Muscle of arm (tissue), 14 donors: ENCODE measurements at places on chromosomes 2 and 18. TPM values are rescaled to one million over a fixed set of nuclear protein-coding genes. Genes with fewer than 3 reads are reported as not detected.

- no peak for DNase-seq
Observed at GRCh38 chr2:130304726-130305125, 38.0 kb upstream of the IMP4 start.

The FAM228A gene
- polyA plus RNA-seq, result 1.2 TPM

GRCh38 chr2:119746836-119747686 lies 12.7 kb upstream of the PTPN4 start:
- no peak for DNase-seq

The ACADL gene
- polyA plus RNA-seq, result 6.4 TPM

The DPYSL5 gene
- polyA plus RNA-seq, result 18.4 TPM

The SERPINB3 gene
- polyA plus RNA-seq, result 0.11 TPM

DNA sequence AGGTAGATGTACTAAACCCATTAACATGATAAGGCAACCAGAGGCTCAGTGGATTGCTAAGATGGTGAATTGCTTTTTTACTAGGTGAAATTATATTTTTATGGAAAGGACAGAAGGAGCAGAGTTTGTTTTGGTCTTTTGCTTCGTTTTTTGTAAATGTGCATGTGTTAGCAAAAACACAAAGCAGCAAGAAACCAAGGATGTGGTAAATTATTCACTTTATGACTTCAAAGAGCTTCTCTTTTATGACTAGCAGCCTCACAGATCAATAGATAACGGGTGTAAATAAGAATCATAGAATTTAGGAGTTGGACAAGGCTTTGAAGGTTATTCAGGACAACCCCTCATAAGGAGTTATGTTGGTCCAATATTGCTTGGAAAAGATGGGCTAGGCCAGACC lies 615.0 kb downstream of the DPP10 start:
- no peak for DNase-seq

DNA sequence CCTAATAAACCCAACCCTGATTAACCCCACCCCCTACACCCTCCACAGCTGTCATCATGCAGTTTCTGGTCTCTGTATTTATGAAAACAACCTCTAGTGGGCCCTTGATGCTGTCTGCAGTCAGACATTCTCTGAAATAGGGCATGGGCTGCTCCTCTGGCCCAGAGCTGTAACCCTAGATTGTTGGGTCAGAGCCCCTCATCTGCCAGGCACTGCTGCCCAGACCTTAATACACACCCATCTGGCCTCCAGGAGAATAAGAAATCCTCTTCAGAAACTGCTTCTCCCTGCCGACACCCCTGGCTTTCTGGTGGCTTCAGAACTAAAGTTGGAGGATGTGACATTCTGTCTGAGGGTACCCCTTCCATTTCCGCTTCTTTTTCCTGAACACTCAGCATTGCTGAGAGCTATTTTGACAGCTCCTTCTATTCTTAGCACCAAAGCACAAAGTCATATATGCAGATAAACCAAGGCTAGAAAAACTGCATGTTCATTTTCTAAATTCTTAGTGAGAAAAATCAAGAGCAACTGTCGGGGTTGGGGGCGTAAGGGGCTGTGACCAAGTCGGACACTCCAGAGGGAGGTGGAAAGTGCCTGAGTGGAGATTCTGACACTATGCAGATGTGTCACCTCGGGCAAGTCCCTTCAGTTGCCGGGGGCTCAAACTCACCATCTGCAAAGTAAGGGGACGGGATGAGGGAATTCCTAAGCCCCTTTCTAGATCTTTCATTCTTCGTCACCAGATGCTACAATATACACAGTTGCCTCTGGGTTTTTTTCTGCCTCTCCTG lies 28.7 kb downstream of the SRSF7 start:
- DNase-seq, result no peak

DNA sequence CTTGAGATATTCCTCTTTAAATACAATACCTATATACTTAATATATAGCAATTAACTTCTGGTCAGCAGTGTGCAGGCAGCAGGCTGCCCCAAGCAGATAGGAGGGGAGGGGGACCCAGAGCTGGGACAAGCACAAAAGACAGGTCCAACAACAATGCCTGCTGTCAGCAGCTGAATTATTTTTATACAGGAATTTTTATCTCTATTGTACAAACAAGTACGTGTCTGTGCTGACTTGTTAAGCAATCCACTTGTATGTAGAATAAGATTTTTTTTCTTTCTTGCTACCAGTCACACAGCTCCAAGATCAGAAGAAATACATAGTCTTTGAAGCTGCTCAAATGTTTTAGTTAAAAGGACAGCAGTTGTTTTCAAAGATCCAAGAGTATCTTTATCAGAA lies 16.7 kb downstream of the BCL11A start:
- no peak for DNase-seq

The PCARE gene
- polyA plus RNA-seq, result 0.13 TPM

GRCh38 chr18:59957957-59958356 lies 58.2 kb downstream of the PMAIP1 start:
- DNase-seq, result peak; percentile 54

- no peak for DNase-seq
Observed at GRCh38 chr2:10887476-10887875, 24.3 kb upstream of the KCNF1 start.

DNA sequence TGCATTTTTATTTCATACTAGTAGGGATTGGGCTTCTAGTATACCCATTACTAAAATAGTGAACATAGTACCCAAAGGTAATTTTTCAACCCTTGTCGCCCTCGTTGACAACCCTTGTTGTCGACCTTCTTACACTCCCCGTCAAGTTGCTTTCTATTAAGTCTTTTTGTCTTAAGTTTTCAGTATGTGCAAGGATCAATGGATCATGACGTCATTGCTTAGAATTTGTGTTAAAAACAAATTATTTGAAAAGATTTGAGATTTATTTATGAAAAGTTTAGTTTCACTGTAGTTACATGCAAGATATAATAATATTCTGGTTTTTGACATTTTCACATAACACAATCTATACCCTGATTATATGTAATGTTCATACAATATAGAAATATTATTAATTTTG lies 110.4 kb downstream of the CBLN2 start:
- DNase-seq, result no peak

DNA sequence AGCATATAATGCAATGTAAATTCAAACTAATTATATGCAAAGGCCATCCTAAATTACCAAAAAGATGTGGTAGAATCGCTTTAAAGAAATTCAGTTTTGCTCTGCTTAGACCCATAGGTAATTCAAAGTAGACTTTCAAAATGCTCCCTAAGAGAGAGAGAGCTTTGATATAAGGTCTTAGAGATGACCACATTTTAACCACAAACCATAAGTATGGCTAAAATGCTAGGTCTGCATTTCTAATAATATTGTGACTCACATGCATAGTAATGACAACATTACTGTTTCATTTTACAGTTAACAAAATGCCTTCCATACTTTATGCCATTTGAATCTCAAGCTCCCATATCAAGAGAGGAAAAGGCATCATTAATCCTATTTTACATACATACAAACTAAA lies 144.5 kb downstream of the RAD51AP2 start:
- DNase-seq, result no peak

DNA sequence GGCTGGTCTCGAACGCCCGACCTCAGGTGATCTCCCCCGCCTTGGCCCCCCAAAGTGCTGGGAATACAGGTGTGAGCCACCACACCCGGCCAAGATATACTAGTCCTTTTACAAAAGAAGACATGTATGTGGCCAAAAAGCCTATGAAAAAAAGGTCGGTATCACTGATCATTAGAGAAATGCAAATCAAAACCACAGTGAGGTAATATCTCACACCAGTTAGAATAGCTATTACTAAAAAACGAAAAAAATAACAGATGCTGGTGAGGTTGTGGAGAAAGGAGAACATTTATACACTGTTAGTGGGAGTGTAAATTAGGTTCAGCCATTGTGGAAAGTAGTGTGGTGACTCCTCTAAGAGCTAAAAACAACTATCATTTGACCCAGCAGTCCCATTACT lies 26.4 kb downstream of the KLHL23 start:
- no peak for DNase-seq

- DNase-seq, result no peak
Observed at GRCh38 chr2:233011702-233012131, 1.3 kb downstream of the NGEF start.

The SLC8A1 gene
- 8.5 TPM for polyA plus RNA-seq

DNA sequence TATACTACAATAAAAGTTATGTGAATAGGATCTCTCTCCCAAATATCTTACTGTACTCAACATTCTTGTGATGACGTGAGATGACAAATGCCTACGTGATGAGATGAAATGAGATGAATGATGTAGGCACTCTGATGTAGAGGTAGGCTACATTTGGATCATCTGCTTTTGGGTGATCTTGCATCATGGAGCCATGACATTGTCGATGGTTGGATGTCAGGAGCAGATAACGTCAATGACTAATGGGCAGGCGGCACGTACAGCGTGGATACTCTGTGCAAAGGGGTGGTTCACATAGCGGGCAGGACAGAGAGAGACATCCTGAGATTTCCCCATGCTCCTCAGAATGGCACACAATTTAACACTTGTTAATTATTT lies 40.8 kb upstream of the PPP1R1C start:
- no peak for DNase-seq

GRCh38 chr18:79372991-79373390 lies 22.7 kb upstream of the NFATC1 start:
- no peak for DNase-seq

GRCh38 chr2:169397697-169398096 lies 35.4 kb upstream of the LRP2 start:
- no peak for DNase-seq

The SERPINB11 gene
- not detected for polyA plus RNA-seq

DNA sequence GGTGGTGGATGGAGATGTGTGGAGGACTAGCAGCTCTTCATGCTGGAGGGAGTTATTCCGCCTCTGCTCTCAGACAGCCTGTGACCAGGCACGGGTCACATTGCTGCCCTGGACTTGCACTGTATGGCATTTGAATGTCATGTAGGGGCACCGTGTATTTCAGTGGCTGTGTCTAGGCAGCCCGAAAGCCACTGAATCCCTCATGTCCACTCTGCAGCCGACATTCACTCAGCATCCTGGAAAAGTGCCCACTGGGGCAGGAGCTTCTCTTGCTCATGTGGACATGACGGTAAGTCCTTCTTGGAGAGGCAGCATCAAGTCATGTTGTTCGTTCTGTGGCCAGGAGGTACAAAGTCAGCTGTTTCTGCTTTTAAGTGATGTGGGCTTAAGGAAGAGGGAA lies 127.9 kb downstream of the SH3RF3 start:
- DNase-seq, result no peak

DNA sequence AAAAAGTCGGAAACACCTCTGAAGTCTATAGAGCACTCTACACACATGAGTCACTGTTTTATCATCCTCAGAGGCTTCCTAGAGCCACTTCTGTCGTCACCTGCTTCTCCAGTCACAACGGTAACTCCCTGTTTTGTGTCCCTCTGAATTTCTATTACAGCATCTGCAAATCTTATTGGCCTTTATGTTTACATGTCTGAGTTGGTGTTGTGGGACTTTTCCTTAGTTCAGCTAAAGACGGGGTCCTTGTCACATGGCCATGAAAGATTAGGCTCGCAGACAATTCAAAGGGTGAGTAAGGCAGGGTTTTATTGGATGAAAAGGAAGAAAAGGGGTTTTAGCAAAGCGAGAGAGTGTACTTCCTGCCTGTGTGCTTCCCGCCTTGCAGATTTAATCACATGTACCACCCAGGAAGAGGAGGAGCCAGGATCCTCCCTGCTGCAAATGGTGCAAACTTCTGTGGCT lies 185.6 kb downstream of the LPIN1 start:
- DNase-seq, result no peak

- no peak for DNase-seq
Observed at GRCh38 chr2:11754700-11755015, 8.2 kb downstream of the LPIN1 start.

DNA sequence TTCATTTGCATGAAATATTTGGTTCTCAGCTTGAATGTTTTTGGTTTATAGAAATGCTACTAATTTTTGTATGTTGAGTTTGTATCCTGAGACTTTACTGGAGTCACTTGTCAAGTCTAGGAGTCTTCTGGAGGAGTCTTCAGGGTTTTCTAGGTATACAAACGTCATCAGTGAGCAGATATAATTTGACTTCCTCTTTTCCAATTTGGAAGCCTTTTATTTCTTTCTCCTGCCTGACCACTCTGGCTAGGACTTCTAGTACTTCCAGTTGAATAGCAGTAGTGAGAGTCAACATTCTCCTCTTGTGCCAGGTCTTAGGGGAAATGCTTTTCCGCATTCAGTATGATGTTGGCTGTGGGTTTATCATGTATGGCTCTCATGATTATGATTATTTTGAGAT lies 55.4 kb upstream of the THUMPD2 start:
- no peak for DNase-seq

DNA sequence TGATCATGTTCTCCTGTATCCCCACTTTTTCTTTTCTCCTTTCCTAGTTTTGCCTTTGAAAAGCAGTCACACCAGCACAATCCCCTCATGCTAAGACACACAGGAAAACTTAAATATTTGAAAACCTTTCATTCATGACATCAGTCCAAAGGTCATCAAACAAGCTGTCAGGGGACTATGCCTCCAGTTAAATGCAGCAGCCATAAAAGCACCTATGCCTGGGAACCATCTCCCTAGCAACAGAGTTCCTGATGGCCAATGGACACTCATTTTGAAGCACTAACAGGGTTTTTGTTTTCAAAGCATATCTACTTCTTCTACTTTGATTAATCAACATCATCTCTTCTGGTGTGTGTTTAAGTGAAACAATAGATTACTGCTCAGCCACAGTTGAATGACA lies 286.4 kb upstream of the PARD3B start:
- DNase-seq, result no peak

The TEX44 gene
- polyA plus RNA-seq, result not detected

The VAMP5 gene
- 20.8 TPM for polyA plus RNA-seq

GRCh38 chr2:64823794-64824193 lies 165.4 kb upstream of the SLC1A4 start:
- no peak for DNase-seq

The CXCR4 gene
- polyA plus RNA-seq, result 36.1 TPM

GRCh38 chr2:127654084-127654837 lies 8.3 kb downstream of the GPR17 start:
- DNase-seq, result no peak

DNA sequence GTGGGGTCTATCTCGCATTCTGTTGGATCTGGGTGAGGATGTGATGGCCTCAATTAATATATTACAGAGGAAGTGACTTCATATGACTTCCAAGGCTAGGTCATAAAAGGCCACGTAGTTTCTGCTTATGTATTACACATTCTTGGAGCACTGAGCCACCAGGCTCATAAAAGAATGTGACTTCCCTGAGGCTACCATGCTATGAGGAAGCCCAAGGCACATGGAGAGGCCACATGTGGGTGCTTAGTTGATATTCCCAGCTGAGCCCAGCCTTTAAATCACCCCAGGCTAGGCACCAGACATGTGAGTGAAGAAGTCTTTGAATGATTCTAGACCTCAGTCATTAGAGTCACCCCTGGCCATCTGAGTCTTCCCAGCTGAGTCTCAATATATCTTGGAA lies 13.3 kb upstream of the REEP1 start:
- no peak for DNase-seq

DNA sequence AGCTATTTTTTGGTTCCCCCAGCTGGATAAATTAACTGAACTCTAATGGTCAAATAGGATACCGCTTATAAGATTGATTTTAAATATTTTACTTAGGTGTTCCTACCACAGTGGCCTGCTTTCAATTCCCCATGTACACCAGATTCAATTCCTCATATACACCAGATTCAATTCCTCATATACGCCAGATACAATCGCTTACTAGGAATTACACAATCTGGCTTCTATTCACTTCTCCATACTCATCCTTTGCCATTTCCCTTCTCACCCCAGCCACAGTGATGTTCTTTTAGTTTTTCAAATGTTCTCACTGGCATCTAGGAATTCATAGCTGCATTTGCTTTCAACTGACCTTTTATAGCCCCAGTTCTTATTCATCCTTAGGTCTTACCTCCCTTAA lies 66.5 kb downstream of the SLC40A1 start:
- no peak for DNase-seq

- no peak for DNase-seq
Observed at GRCh38 chr2:210752532-210752931, 196.1 kb downstream of the CPS1 start.
